BJ (cell line): ENCODE measurements at places on chromosomes 11 and 22.

GRCh38 chr11:16814410-16815046 lies 76.1 kb downstream of the C11orf58 start:
- DNase-seq = no peak

DNA sequence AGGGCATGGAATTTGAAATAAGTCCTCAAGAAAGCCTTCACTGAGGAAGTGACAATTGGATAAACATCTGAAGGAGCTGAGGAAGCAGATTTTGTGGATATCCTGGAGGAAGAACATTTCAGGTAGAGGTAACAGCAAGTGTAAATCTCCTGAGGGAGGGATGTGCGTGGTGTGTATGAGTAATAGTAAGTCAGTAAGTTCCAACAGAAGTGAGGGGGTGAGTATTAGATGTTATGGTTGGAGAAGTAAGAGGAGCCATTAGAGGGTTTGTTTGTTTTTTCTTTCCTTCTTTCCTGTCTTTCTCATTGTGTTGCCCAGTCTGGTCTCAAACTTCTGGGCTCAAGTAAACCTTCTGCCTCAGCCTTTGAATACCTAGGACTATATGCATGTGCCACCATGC lies 29.0 kb downstream of the ANKRD42 start:
- no peak for DNase-seq

- no peak for DNase-seq
Measured at GRCh38 chr11:81497202-81497804, 1236.4 kb downstream of the FAM181B start.

- no peak for DNase-seq
Measured at GRCh38 chr11:16956538-16957153, 57.6 kb downstream of the PLEKHA7 start.
